ENCODE measurements at places on chromosomes 2 and 18.
A peak's percentile ranks its signal among the peaks of the same experiment; 100 is the strongest.

DNA sequence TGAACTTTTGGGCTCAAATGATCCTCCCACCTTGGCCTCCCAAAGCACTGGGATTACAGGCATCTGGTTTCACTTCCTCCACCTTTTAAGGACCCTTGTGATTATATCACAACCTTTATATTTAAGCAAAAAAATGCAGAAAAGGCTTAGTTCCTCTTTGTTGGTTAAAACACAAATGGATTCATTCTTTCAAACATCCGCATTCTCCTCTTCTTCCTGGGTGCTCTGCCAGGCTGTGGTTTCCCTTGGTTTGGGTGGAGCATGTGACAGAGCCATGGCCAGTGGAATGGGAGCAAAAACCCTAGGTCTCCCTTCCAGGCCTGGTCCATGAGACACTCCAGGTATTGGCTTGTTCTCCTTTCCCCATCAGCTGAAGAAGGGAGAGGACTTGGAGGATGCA is 9.9 kb upstream of the SLC66A3 start:
- DNase-seq = no peak

DNA sequence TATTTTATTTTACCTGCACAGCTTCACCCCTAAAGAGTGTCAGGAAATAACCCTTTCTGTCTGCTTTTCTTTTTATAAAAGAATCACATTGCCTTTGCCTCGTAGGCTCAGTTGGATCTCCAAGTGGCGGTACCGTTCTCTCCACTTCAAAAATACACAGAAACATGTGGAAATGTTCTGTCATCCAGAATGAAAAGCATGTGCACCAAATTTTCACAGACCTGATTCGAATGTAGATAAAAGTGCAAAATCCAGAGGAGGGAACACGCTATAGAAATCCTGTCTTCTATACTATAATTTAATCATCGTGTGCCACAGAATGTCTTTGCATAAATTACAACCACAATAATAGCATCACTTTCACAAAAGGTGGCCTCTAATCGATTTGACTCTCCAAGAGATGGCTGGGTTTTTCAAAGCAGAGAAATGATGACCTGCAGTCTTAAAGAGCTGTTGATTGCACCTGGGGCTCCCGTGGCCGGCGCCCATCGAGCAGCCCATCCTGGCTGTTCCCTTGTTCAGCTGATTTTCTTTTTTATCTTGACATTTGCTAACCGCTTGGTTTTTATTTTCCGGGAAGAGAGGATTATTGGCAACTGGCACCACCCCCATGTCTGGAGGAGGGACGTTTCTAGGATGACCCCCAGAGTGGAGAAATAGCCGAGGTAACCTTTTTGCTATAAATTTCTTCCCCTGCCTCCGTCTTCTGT is 290.2 kb downstream of the SOX11 start:
- no peak for DNase-seq

GRCh38 chr2:120606280-120606679 is 129.4 kb upstream of the GLI2 start:
- peak; percentile 10 for DNase-seq

DNA sequence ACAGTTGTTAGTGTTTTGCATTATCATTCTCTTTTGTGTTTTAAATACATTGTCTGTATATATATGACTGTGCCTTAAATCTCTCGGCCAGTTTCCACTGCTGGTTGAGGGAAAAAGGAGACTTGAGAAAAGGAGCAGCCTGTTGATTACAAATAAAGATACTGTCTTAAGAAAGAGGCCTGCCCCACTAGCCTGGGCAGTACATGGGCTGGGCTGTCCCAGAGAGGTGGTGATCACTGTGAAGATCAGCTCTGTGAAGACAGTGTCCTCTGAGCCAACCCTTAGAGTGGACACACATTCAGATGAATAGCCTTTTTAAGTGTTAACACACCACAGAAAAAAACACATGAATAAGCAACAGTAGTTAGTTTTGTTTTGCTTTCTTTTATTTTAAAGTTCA is 10.0 kb upstream of the OTX1 start:
- DNase-seq = no peak

DNA sequence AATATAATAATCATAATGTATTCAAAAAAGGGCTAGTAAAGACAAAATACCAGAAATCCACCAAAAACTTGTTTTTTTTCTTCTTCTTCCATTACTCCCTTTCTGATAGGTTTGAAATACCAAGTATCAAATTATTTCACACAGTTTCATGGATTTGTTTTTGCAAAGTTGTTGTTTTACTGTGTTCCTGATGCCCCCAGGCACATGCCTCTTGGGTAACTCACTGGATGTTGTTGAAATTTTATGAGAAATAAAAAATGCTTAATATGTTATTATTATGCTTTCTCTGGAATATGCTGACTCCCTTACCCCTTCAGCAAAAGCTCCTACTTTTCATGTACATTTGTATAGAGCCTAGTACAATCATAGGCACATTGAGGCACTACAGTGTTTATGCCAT is 419.6 kb downstream of the NRXN1 start:
- no peak for DNase-seq

Data from left ventricle myocardium inferior (tissue), 1 donor.